NCI-H1930 (cell line): ENCODE measurements at places on chromosomes 16 and 17.

DNA sequence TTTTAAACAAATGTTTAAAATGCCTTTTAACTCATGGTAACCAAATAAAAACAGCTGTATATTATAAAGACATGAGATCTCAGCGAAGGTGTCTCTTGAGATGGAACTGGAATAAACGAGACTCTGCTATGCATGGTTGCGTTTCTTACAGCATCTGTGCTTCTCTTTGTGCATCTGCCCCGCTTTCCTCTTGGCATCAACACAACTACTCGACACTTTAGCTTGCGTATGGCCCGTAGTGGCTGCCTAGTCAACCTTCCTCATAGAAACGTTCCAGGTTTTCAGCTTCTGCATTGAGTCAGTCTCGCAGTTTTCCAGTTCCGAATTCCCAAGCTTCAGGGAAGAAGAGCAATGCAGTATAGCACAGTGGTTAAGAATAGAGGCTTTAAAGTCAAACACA, 214.9 kb downstream of the CEP112 start:
- no peak for DNase-seq

DNA sequence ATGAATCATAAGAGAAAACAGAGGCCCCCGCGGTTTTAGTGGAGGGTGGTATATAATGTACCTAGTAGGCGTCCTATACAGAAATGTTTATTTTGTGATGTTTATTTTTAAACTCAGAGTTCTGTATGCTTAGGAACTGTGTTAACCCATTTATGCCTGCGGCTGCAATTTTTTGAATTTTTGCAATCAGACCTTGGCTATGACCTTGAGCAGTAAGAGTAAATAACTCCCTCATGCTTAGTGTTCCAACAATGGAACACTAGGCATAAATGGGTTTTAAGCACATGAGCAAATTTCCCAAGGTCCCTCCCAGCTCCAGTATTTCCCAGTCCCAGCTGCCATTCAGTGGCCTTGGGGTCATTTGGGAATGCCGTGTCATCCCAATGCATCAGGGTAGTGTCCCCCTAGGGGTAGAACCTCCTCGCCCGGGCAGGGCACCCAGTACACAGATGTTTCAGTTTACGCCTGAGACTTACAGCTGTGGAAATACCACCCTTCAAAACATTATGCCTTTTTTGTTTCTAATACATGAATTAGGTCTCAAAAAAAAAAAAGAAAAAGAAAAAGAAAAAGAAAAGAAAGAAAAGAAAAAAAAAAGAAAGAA, 605.8 kb upstream of the CDH11 start:
- no peak for DNase-seq

- no peak for DNase-seq
Measured at GRCh38 chr17:17792551-17793377, 44.0 kb downstream of the SREBF1 start.

DNA sequence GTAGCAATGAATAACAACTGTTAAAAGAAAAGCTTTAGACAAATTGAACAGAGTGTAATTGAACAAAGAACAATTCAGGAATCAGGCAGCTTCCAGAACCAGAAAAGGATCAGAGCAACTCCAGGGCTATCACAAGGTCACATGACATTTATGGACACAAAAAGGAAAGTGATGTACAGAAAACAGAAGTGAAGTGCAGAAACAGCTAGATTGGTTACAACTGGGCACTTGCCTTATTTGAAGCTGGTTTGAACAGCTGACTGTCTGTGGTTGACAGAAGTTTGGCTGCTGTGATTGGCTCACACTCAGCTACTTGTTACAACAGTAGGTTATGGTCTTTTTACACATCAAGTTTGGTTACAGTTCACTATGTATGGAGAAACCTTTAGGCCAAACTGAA, 14.8 kb downstream of the EFCAB5 start:
- DNase-seq = no peak

GRCh38 chr16:4700997-4701743, 7.8 kb downstream of the NUDT16L1 start:
- no peak for DNase-seq

- DNase-seq = peak; percentile 16
Measured at GRCh38 chr17:55527540-55528118, 16.4 kb upstream of the SMIM36 start.

GRCh38 chr17:42338427-42338985, 49.7 kb downstream of the STAT3 start:
- no peak for DNase-seq

- no peak for DNase-seq
Measured at GRCh38 chr17:70202840-70203239, 33.5 kb downstream of the KCNJ2 start.

DNA sequence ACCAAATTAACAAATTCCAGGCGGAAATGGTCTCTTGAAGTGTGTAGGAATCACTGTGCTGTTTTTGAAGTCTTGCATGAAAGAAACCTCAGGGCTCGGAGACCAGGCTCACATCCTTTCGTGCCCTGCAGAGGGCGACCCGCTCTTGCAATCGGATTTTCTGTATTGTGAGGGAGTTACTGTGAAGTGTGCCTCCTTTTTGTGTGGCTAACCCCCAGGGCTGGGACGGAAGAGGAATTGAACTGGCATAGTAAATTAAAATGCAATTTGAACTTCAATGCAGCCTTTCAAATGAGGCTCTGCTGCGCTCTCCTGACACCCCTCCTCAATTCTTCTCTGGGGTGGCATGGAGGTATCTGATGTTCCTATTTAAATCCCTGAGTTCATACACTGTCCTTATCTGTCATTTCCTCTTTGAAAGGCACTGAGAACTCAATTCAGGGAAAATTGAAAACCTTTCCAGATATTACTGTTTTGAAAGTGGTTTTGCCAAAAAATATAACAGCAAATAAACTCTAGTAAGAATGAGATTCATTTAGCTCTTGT, 51.5 kb upstream of the MGAT5B start:
- DNase-seq = peak; percentile 41

DNA sequence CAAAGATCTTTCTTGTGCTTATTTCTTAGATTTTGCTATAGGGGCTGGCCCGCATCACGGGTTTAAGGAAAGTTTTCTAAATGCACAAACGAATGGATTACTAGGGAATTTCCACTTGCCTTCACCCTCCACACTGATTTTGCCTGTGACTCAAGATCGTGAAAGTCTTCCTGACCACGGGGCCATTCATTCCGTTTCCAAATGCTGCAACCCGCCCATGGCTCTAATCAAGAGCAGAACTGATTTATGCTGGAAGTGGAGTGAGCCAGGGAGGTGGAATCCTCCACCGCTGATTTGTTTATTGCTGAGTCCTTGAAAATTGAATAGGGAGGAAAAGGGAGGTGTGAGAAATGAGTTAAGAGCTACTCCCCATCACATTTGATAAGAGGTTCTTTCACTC, 52.4 kb downstream of the CA10 start:
- DNase-seq = no peak

DNA sequence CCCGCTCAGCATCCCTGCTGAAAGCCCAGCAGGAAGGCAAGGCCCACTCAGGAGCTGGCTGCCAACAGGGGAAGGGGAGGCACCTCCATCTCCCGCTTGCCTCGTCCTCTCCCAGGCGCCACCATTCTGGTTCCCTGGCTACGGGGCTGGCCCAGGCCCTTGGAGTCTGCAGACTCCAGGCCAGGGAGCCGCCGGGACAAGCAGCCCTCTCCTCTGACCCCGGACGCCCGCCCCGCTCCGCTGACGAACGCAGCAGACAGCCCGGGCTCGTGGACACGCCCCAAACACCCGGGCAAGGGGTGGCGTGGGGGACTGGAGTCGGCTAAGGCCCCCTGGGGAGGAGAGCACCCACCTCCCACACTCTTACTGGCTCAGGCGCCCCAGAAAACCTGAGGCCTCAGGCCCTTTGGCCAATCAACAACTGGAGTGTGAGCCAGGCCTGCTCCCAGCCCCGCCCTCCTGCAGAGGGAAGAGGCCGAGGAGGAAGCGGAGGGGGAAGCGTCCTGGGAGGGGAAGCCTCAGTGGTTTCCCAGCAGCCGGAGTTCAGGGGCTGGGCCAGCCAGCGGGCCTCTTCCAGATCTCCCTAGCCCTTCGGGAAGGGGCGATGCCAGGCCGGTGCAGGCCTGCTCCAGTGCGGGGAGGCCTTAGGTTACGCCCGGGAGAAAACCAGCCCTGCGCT, 4.2 kb downstream of the MNT start:
- DNase-seq = no peak

GRCh38 chr17:48646183-48647102, 20.3 kb upstream of the HOXB9 start:
- DNase-seq = peak; percentile 40
